ENCODE measurements at places on chromosomes 12 and 14. TPM values are rescaled to one million over a fixed set of nuclear protein-coding genes. Genes with fewer than 3 reads are reported as not detected.
A peak's percentile ranks its signal among the peaks of the same experiment; 100 is the strongest.

GRCh38 chr14:89108608-89109007, 284.2 kb downstream of the TTC8 start:
- H3K36me3 ChIP-seq: no peaks in the 10 kb centered on the region
- H3K4me3 ChIP-seq: no peak overlapping the region
- H3K27me3 ChIP-seq: no peaks in the 10 kb centered on the region
- no peak for DNase-seq
- no peak overlapping the region for H3K27ac ChIP-seq

Gene FOXG1
- total RNA-seq: not detected

DNA sequence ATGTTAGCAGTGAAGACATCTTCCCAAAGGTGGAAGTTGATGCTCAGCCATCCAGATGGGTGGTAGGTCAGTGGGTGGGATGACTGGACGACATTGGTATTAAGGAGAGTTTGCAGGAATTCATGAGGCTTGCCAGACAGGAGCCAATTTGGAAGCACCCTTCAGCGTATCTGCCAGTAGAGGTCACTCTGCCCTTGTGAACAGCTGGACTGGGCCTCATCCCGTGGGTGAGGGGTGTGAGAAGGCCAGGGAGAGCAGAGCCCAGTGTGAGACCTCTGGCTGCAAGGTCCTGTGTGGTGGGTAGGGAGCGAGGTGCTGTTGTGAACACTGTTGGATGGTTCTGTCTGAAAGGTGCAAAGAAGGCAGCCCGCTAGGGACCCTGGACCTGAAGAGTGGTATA, 37.7 kb downstream of the SLC5A8 start:
- H3K4me3 ChIP-seq: no peak overlapping the region
- no peaks in the 10 kb centered on the region for H3K36me3 ChIP-seq
- DNase-seq: no peak
- H3K27ac ChIP-seq: no peak overlapping the region

DNA sequence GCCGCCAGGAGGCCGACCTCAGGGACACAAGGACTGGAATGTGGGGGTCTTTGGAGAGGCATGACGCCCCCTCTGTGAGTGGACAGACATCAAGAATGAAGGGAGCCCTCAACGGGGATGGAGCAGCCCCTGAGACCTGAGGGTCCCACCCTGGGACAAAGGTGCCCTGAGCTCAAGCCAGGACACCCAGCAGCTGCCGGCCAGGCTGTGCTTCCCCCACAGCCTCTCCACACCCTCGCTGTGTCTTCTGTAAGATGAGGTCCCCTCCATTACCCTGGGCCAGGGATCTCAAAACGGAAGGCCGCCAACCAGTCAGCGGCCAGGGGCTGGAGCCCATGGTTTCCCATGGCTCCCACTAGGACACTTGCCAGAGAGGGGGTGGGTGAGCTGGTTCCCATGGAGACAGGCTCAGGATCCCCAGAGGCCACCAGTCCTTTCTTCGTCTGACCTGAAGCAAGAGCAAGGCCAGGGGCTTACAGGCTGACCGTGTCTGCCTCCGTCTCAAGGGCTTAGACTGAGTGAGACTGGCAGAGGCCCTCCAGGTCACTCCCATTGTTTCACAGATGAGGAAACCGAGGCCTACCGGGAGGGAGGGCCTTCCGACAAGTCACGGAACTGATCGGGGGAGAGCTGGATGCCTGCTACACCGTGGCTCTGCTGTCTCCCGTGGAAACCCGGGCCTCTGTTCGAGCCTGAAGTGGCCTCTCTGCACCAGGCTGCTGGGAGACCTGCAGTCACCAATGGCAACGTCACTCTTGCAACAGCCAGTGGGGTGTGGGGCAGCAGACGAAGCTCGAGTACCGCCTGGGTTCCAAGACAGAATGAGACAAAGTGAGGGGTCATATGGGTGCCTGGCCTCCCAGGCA, 91.7 kb upstream of the DIO3 start:
- no peak overlapping the region for H3K4me3 ChIP-seq
- H3K27ac ChIP-seq: no peak overlapping the region
- peaks cover under 1% of the 10 kb centered on the region for H3K4me1 ChIP-seq
- no peaks in the 10 kb centered on the region for H3K36me3 ChIP-seq
- H3K27me3 ChIP-seq: no peaks in the 10 kb centered on the region

- peak; percentile 38 for DNase-seq
- no peaks in the 10 kb centered on the region for H3K27me3 ChIP-seq
- no peaks in the 10 kb centered on the region for H3K36me3 ChIP-seq
- no peak overlapping the region for H3K4me3 ChIP-seq
Measured at GRCh38 chr12:104376650-104377513, 73.3 kb downstream of the EID3 start.

DNA sequence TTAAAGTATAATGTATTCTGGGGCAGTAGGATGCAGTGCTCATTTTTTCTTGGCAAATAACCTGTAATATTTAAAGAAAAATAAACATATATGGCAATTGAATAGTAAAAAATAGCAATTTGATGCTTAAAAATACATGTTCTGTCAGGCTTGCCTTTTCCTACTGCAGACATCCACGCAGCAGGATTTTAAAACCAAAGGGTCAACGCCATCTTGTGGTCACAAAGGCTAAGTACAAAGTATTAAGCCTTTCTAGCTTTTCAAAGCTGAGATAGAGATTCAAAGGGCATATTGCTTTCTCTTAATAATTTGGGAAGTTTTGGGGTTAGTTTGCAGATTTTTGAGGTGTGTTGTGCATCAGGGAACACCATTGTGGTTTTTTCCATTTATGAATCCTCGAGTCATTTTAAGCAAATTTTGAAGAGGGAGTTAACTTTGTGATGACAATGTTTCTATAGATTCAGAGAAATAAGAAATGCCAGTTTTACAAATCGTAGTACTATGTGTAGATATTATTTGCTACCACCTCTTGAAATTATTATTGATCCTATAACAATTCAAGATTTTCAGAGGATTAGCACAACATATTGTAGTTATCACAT, 4.7 kb upstream of the CCER1 start:
- DNase-seq: peak; percentile 33
- no peak overlapping the region for H3K4me3 ChIP-seq
- H3K27me3 ChIP-seq: no peaks in the 10 kb centered on the region
- no peaks in the 10 kb centered on the region for H3K4me1 ChIP-seq
- no peaks in the 10 kb centered on the region for H3K36me3 ChIP-seq
- no peak overlapping the region for H3K27ac ChIP-seq

- no peaks in the 10 kb centered on the region for H3K27me3 ChIP-seq
- no peaks in the 10 kb centered on the region for H3K36me3 ChIP-seq
- peaks cover 14% of the 10 kb centered on the region for H3K4me1 ChIP-seq
Measured at GRCh38 chr12:40224439-40225291, at the start of gene LRRK2. Gene LRRK2 (plus strand): TSS chr12:40224997. CDS start chr12:40225132, 135 bp downstream.

DNA sequence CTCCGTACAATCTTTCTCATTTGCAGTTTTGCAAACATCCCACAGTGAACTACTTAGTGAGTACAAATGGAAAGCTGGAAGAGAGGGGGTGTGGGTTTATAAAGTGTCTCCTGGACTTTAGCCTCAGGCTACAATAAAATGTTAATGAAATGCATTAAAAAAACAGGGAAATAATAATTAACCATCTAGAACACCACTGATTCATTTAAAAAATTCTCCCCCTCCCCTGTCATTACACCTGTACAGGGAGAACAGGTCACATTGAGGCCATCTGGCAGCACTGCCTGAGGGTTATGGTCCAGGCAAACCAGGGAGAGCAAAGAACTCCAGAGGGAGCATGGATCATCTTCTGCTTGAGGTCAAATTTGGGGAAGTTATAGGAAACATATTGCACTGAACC, 96.3 kb downstream of the TSPAN8 start:
- no peaks in the 10 kb centered on the region for H3K27me3 ChIP-seq
- H3K36me3 ChIP-seq: no peaks in the 10 kb centered on the region
- H3K4me3 ChIP-seq: no peak overlapping the region
- H3K27ac ChIP-seq: no peak overlapping the region
- no peaks in the 10 kb centered on the region for H3K4me1 ChIP-seq

GRCh38 chr12:14921218-14921617, 17.1 kb downstream of the ERP27 start:
- no peaks in the 10 kb centered on the region for H3K27me3 ChIP-seq
- H3K4me1 ChIP-seq: no peaks in the 10 kb centered on the region
- H3K36me3 ChIP-seq: no peaks in the 10 kb centered on the region
- H3K4me3 ChIP-seq: no peak overlapping the region
- DNase-seq: no peak

DNA sequence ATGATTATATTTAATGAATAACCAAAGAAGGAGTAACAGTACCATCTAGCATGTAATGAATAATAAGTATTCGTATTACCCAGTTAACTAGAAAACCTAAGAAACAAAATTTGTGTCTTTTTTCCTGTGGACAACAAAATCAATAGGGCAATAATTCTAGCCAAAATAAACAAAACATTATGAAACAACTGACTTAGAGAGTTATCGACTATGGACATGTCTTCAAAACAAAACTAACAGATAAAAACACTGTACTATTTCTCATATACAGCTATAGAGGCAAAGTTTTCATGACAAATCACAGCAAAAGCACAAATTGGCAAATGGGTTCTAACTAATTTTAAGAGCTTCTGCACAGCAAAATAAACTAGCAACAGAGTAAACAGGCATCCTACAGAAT, 224.1 kb downstream of the ALX1 start:
- no peak overlapping the region for H3K27ac ChIP-seq
- H3K27me3 ChIP-seq: no peaks in the 10 kb centered on the region
- no peaks in the 10 kb centered on the region for H3K36me3 ChIP-seq
- no peak overlapping the region for H3K4me3 ChIP-seq

- H3K27ac ChIP-seq: no peak overlapping the region
- H3K4me1 ChIP-seq: no peaks in the 10 kb centered on the region
- H3K36me3 ChIP-seq: no peaks in the 10 kb centered on the region
- no peak overlapping the region for H3K4me3 ChIP-seq
- no peaks in the 10 kb centered on the region for H3K27me3 ChIP-seq
- DNase-seq: no peak
Measured at GRCh38 chr12:23555180-23555824, 394.2 kb downstream of the SOX5 start.

- H3K36me3 ChIP-seq: no peaks in the 10 kb centered on the region
- H3K4me3 ChIP-seq: no peak overlapping the region
- no peaks in the 10 kb centered on the region for H3K4me1 ChIP-seq
Measured at GRCh38 chr12:45626965-45627364, 102.5 kb upstream of the ARID2 start.

GRCh38 chr12:3380200-3381043, 110.6 kb upstream of the PRMT8 start:
- H3K27ac ChIP-seq: no peak overlapping the region
- no peak overlapping the region for H3K4me3 ChIP-seq
- no peaks in the 10 kb centered on the region for H3K36me3 ChIP-seq

Measured in adrenal gland (tissue), 19 donors.